Hematopoietic multipotent progenitor cell (in vitro differentiated cells): ENCODE measurements at places on chromosomes 6 and 20. TPM values are rescaled to one million over a fixed set of nuclear protein-coding genes. Genes with fewer than 3 reads are reported as not detected.

- DNase-seq: no peak
Measured at GRCh38 chr20:49697071-49697470, 16.6 kb downstream of the B4GALT5 start.

DNA sequence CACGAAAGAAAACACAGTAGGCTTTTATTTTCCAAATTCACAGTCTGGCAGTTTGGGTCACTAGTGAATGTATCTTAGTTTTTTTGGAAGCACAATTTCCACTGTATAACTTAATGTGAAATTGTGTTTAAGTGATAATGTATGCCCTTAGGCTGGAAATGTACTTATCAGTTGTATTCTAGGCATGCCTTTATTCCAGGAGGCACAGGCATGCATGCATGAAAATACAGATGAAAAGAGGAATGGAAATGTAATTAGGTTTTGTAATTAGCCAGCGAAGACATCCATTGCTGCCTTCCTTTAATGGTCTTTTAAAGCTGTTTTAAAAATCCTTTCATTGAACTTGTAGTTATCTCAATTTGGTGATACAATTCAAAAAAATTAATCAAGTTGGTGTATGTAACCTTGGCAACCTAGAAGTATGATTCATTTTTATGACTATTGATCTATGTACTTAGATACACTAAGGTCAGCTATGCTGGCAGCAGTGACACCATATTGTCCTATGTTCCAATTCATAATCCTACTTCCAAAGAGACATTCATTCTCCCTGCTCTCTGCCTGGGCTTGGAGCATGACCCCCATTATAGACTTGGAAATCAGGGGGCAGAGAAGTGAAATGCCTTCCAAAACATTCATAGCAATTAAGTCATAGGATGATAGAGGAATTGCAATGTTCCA is 73.1 kb downstream of the SNAP25 start:
- DNase-seq: no peak

DNA sequence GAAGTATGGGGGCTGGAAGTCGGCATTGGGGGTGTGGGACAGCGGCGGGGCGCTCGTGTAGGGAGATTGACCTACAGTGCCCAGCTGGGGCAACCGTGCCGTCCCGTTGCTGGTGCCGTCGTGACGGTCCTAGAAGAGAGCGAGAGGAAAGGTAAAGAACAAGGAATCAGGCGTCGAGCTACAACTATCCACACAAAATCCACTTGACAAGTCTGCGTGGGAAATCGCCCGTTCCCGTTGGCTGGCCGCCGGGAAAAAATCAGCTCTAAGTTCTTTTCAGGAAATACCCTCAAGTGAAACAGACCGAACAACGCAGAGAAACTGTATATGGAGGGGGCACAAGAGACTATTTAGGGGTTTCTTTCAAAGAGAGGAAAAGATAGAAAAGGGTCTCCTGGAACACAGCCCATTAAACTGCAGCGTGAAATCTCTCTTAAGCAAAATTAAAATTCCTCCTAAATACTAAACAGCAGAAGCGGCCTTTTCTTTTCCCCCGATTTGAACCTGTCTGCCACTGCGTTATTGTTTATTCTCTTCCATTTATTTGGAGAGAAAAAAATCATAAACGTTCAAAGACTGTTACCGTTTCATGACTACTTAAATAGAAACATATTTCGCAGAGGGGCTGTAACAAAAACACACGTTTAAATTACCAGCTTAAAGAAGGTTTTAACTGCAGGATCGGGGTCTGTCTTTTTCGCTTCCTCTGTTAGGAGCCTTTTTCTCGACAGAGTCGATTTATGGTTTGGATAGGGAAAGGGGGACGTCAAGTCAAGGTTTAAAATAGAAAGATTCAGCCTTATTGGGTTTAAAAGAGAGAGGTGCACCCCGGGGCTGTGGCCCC is 4.4 kb downstream of the TFAP2A start:
- peak; percentile 44 for DNase-seq

GRCh38 chr20:8901237-8902025 is 167.5 kb upstream of the PLCB4 start:
- no peak for DNase-seq

DNA sequence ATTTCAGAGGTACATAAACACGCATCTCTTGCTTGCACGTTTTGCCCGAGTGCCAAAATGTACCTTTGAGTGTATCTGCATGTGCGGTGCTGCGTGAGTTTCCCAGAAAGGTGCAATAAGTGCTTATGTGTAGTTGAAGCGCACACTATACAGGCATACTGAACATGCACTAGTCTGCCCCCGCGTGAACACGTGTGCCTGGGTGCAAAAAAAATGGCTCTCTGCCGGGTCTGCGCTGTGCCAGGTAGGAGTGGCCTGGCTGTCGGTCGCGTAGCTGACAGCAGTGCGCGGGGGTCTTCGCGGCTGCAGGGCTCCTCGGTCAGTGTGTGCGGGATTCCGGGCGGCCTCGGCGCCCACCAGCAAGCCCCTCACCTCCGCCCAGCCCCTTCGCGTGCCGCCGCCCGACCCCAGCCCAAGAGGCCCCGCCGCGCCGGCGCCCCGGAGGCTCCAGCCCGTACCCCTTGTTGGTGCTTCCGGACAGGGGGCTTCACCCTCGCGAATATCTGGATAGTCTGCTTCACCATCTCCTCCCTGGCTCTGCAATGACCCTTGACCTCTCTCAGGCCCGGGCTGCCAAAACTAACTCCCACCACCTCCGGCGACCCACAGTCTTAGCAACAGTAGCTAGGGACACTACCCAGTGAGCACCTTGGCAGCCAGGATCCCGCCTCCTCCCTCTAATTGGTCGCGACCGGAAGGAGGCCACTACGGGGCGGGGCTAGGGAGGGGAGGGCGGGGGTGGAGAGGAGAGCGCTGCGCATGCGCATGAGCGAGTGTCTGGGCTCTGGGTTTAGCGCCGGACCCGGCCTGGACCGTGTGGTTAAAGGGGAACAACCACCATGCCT is at the start of gene KIF6:
Gene KIF6, minus strand, starts transcription at position 622 of the 845 bp plus-strand sequence. Its CDS starts 98 bp downstream, at position 524.
- peak; percentile 96 for DNase-seq

DNA sequence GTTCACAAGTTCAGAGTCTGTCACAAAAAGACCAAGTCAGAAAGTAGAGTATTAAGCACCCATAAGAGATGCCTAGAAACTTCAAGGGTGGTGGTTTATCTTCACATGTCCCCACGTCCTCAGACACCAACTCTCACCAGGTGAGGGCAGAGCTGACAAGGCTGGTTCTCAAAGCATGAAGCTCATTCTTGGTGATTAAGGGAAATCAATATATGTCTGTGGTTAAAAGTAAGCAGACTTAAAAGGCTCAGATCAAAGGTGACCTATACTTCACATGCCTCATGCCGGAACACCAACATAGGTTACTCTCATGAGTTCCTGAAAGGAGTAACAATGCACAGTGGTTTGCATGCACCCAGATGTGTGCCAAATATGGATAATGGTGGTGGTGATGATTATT is 27.0 kb downstream of the IL17A start:
- no peak for DNase-seq

- no peak for DNase-seq
Measured at GRCh38 chr20:11497545-11497944, 420.1 kb upstream of the BTBD3 start.

DNA sequence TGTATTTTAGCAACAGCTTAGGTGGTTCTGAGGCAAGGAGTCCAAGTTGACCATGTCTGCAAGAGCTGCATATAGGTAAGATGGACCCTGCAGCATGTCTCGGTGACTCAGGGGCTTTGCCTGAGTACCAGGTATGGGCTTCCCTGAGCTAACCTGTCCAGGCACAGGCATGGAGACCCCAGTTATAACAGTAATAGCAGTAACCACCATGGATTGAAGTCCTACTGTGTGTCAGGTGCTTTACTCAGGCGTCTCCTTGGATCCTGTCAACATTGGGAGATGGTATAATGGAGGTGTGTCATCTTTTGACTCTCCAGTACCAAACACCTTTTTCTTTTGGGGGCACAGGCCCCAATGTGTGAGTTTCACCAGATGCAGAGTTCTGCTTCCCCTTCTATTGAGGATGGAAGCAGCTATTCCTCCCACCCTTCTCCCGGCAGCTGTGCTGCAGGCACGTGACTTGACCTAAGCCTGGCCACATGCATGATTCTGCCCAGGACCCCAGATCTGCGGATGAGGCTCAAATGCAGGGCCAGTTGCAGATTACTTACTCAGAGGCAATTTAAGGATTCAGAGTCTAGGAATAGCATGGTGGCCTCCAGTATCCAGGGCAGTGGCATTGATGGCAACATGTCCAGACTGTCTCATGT is 13.8 kb downstream of the TREM1 start:
- DNase-seq: no peak

DNA sequence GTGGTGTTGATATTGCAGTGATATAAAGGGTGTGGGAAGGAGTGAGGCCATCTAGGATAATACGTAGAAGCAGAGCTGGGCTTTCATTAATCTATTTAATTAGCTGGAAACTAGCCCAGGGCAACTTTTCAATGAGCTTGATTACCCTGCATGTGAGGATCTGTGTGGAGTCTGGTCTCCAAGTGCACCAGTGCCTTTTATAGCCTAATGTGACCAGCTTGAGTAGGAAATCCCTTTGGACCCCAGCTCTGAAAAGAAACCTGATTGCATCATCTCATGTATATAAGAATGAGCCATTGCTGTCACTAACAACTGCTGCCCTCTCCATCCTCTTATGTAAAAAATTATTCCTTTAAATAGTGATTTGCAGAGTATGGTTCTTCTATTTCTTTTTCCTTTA is 72.6 kb downstream of the CD109 start:
- no peak for DNase-seq

DNA sequence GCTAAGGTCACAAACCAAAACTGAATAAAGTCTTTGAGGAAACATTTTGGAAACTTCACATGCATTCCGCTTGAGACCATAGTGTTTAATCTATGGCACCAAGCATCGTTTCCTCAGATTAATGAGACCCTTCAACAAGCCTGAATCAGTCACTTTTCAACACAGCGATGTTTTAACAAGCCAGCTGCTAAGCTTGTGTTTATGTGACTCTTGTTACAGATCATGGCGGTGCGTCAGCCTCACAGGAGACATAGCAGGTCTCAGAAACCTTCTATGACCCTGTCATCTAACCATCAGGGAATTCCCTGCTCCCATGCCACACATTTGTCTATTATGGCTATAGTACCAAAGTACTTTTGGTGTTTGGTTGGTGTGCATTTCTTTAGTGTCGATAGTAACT is 57.2 kb downstream of the MTFR2 start:
- no peak for DNase-seq

DNA sequence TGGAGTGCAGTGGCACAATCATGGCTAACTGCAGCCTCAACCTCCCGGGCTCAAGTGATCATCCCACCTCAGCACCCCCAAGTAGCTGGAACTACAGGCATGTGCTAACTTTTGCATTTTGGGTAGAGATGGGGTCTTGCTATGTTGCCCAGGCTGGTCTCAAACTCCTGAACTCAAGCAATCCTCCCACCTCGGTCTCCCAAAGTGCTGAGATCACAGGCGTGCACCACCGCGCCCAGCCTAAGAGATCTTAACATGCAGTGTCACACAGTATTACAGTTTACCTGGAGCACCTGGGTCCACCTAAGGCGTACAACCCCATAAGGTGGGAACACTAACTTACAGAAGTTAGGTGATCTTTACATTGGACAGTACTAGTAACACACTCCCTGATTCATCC is 29.5 kb downstream of the TMEM242 start:
- no peak for DNase-seq

DNA sequence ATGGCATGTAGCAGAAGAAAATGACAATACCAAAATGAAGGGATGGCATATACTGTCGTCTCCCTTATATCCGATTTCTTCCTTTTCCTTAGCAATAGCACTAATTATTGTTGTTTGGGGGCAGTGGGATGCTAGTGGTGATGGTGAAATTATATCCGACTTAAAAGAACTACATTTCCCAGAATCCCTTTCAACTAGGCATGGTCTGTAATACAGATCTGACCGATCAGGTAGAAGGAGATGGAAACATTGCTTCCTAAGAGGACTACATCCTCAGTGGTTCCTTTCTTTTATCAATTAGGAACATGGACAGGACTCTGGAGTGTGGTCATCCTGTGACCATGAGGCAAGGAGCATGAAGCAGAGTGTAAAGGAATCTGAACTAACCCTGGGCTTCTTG is 532.6 kb downstream of the CBLN4 start:
- DNase-seq: no peak

TMEM244 gene
- total RNA-seq: not detected

OTOR gene
- total RNA-seq: not detected

ADGRF4 gene
- under 0.01 TPM for total RNA-seq

PRL gene
- under 0.01 TPM for total RNA-seq

SSTR4 gene
- total RNA-seq: not detected

RIPK1 gene
- 13.5 TPM for total RNA-seq

ADGB gene
- total RNA-seq: under 0.01 TPM

SMLR1 gene
- total RNA-seq: not detected

DCDC2 gene
- total RNA-seq: under 0.01 TPM

SPEF1 gene
- under 0.01 TPM for total RNA-seq

HSP90AB1 gene
- total RNA-seq: 770 TPM
